ENCODE measurements at places on chromosomes 3 and 15.

GRCh38 chr15:88891540-88892254 is 3.6 kb downstream of the HAPLN3 start:
- no peak for DNase-seq

GRCh38 chr3:43915546-43915945 is 224.8 kb downstream of the ABHD5 start:
- DNase-seq: no peak

- DNase-seq: no peak
Measured at GRCh38 chr15:58257776-58258325, 119.7 kb downstream of the AQP9 start.

DNA sequence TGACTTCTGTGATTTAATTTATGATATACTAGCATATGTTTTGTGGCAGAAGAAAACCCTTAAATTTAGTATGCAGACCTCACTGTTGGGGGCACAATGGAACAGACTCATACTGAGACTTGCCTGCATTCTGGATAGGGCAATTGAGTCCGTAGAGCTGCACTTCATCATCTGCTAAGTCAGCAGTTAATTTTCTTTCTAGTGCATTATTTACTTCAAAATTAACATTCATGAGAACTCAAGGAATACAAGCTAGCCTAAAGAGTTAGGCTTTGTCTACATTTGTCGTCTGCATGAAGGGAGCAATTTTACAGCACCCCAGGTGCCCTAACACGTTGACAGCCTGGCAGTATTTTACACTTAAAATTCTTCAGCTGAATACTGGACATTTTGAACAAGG is 345.5 kb downstream of the CHL1 start:
- no peak for DNase-seq

DNA sequence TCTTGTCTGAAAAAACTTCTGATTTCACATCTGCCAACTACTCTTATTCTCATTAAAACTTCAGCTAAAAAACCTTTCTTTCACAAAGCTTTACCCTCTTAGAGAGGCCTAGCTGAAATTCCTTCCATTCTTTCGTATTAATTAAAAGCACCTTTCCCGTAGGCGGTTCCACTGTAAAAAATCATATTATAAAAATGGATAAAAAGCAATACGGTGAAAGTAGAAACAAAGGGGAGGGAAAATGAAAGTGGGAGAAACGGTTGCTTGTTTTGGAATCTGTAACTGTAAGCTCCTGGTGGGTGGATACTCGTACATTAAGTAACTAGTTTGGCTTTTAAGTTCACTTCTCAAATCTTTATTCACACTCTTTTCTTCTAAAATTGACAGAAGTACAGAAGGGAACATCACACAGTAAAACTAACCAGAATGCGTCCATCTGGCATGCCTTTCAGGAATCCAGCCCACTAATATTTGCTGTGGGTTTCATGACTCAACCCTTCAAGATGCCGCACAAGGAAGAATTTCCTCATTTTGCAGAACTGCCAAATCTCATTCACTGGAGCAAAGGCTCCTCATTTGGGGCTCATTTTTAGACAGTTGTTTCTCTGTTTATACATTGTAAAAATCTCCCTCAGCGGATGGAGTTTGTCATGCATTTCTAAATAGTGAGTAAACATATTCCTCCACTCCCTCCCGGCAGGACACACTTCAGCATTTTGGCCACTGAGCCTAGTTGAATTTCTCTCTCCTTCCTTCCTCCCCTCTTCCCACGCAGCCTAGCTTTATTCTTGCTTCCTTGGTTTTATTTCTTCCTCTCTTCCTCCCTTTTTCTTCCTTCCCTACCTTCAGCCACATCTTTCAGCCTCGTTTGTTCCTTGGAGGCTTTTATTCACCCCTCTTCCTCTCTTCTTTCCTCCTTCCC is 419.5 kb upstream of the NAALADL2 start:
- no peak for DNase-seq

- no peak for DNase-seq
Measured at GRCh38 chr3:189626286-189626685, 4.9 kb upstream of the TP63 start.

- no peak for DNase-seq
Measured at GRCh38 chr15:79570004-79570403, 137.9 kb downstream of the MINAR1 start.

DNA sequence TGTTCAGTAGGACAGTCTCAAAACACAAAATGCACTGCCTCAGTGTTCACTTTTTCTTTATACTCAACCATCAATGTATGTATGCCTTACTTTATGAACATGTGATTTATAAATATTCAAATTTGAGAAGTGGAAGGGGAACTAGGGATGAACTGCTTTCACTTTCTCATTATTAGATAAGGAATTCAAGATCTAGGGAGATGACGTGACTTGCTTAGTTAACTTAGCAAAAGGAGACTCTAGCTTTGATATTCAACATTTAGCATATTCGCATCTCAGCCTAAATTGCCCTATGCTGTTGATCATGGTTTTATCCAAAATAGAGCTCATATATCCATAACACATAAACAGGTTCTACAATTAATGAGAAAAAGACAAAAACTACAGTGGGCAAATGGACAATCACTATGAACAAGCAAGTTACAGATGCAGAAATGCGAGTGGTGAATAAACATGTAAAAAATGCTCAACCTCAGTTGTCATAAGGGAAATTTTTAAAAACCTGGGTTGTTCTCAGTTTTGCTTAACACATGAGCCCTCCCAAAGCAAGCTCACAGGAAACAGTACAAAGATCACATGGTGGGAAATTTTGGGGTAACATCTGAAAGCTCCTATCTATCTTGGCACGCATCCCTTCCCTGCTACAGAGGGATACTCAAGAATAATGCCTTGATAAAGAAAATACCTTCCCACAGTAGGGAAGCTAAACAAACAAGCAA is 269.8 kb downstream of the THRB start:
- DNase-seq: no peak

DNA sequence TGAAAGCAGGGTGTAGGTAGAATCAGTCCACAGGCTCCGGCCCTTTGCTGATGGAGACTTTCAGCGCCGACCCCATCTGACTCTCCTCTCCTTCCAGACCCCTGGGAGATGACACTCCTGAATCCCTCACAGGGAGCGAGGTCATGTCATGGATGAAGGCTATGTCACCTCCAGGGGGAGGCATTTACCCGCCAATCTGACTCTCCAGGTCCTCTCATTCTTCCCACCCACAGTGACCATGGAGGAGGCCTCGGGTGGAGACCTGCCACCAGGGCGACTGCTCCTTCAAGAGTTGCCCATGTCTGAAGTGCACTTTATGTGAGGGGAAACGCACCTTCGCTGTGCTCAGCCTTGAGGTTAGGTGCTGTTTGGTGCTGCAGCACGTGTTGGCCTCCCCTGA is 112.7 kb downstream of the KLF13 start:
- DNase-seq: no peak

DNA sequence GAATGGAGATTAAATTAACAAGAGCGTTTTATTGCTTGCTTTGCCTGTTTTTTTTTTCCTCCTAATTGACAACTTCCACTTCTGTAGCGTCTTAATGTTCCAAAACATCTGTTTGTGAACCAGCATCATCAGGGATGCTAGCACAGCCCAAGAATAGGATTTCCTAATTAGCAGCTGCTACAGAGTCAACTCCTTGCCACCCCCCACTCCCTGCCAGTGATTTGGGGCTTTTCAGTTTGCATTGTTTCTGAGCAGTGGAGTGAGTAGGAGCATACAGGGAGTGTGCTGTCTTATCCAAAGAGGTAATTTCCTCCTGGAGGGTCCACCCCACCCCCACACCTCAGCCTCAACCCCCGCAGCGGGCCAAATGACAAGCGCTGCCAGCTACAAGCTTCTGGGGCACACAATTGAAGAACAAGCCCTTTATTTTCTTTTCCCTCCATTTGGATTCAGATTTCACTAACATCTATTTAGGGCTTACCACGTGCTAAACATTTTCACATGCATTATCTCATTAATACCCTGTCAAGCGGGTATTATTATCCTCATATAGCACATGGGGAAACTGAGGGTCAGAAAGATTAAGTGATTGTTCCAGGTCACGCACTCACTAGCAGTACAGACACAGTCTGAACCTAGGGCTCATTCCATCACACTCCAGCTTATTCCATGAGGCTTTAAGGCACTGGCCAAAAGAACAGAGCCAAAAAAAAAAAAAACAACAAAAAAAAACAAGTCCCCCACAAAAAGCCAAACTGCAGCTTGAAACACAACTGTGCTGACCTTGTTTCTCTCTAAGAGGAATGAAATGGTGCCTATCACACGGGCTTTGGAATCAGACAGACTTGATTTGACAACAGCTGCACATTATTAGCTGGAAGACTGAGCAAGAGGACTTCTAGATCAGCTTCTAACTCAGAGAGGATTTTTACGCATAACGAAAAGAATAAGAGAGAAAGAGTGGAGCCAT is 16.4 kb downstream of the HEG1 start:
- no peak for DNase-seq

DNA sequence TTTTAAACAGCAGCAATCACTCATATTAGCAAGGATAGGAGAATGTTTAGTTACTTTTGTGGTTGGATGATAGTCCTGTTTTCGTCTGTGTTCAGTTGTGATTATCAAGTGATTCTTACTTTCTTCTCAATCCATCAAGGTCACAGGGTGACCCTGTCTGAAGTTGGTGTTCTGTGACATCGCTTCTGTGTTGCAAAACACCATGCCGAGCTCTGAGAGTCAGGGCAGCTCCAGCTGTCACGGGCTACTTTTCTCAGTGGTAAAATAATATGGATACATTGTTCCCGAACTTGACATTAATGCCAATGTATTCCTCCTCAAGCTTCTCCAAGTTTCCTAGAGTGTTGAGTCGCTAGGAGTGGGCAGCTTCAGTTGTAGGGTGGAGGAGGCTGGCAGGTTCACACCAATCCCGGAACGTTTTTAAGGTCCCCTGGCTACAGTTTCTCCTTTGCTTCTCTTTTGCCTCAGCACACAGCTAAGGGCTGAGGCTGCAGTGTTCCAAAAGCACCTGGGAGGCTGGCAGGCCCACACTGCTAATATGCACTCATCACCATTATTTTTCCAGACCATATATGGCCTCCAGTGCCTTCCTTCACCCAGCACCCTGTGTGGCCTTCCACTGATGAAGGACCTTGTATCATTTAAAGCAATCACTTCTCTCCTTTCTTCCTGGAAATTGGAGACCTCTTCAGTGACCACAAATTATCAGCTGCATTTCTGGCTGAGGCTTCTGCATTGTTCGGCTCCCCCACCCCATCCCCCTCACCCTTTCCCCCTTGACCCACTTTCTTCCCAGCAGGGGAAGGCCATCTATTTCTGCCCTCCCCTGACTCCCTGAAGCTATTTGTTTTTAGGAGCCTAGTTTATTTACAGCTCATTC is 25.8 kb downstream of the COLQ start:
- no peak for DNase-seq

DNA sequence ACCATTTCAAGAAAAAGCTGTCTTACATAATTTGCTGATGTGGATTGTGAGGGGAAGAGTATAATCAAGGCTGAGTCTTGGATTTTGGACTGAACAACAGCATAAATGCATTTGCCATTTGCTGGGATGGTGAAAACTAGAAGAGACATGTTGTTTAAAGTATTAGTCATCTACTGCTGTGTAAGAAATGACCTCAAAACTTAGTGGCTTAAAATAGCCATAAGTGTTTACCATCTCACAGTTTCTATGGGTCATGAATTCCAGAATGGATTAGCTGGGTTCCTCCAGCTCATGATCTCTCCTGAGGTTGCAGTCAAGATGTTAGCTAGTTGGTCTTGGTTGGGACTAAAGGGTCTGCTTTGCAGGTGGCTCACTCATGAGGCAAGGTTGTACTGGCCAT is 66.2 kb downstream of the SCN11A start:
- DNase-seq: no peak

DNA sequence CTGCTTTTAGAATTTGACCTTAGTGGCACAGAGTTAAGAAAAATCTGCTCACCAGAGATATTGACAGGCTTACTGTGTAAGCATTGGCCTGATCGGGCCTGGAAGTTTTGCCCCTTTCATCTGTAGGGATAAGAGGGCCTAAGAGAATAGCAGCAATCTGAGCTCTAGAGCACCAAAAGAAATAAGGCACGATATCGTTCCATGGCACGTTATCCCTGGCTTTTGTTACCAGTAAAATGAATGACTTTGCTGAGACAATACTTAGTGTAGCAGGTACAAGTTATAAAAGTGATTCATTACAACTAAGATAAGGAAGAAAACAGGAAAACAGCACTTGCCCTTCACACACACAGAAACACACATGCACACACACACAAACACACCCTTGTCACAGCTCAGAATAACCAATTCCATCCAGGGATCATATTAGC is 5.0 kb downstream of the THBS1 start:
- DNase-seq: no peak

GRCh38 chr3:158420654-158421396 is 150.2 kb upstream of the MLF1 start:
- DNase-seq: no peak

DNA sequence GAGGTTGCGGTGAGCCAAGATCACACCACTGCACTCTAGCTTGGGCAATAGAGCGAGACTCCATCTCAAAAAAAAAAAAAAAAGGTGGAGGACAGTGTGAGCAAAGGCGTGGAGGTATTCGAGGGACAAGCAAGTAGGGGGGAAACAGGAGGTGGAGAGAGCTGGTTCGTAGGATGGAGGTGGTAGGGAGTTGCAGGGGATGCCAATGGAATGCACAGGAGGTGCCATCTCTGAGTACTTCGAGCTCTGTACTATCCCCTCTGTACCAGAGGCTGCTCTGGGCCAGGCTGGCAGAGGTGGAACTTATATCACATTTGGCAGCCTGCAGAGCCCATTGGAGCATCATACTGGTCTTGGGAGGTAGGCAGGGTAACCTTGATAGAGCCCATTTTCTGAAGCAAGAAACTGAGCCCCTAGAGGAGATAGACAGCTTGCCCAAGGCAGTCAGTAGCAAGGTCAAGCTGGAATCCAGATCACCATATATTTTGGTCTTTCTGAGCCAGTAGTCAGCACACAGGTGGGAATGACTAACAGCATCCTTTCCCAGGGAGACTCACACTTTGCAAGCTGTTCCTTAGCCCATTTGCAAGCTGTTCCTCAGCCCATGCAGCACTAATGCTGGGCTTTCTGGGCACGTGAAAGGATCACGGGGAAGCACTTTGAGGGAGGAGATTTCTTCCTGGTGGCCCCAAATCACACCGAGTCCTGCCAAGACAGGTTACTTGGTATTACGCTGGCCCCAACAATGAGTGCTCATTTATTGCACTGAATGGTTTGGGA is 9.2 kb upstream of the CCDC33 start:
- DNase-seq: peak; percentile 59

GRCh38 chr3:82261637-82262036 is 500.2 kb upstream of the GBE1 start:
- DNase-seq: no peak

GRCh38 chr3:59407425-59407824 is 357.6 kb upstream of the CFAP20DC start:
- no peak for DNase-seq

Data from NCI-H1694 (cell line).